ENCODE measurements at places on chromosomes 2 and 18.
A peak's percentile ranks its signal among the peaks of the same experiment; 100 is the strongest.

DNA sequence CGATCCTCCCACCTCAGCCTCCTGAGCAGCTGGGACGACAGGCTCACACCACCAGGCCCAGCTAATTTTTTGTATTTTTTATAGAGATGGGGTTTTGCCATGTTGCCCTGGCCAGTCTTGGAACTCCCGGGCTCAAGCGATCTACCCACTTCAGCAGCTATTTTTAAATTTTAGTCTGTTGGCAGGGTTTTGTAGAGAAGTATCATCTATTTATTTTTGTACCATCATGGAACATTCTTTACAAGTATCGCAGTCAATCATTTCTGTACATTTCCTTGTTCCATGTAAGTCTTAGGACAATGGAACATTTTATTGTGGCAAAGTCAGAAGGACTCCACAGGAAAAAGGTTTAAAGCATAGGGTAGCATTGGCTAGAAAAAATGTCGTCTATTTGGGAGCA lies 94.6 kb downstream of the UGGT1 start:
- DNase-seq: no peak

GRCh38 chr2:1874950-1875349 lies 130.6 kb upstream of the PXDN start:
- no peak for DNase-seq

DNA sequence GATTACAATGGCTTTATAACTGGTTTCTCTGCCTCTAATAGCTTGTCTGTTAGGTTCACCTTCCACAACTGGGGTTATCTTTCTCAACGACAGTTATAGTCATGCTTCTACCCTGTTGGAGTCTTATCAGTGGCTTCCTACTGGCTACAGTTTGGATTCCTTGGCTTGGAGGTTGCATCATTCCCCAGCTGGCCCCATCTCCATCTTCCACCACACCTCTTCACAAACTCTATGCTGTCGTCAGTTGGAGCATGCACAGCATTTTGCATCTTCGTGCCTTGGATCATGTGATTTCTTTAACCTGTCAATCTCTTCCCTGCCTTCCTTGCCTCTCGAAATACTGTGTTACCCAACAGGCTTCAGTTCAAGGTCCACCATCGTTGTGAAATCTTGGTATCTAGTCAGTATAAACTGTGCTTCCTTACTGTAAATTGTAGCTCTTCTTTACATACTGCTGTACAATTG lies 316.3 kb upstream of the CXCR4 start:
- no peak for DNase-seq

- DNase-seq: no peak
These were observed 124.8 kb upstream of the NYAP2 start for GRCh38 chr2:225274751-225275150.

GRCh38 chr18:55289775-55290174 lies 298.2 kb downstream of the TCF4 start:
- no peak for DNase-seq

DNA sequence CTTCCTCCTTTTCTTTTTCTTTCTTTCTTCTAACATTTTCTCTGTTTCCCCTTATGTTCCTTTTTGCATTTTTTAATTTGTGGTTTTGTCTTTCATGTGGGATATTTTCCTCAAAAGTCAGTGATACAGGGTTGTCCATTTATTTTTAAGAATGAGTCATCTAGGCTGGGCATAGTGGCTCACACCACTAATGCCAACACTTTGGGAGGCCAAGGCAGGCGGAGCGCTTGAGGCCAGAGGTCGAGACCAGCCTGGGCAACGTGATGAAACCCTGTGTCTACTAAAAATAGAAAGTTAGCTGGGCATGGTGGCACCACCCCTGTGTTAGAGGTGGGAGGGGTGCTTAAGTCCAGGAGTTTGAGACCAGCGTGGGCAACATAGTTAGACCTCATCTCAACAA lies 35.8 kb downstream of the KATNAL2 start:
- DNase-seq: no peak

GRCh38 chr2:211157856-211158463 lies 601.6 kb downstream of the CPS1 start:
- DNase-seq: peak; percentile 52

GRCh38 chr18:48777026-48777743 lies 173.6 kb downstream of the SMAD7 start:
- DNase-seq: peak; percentile 66

DNA sequence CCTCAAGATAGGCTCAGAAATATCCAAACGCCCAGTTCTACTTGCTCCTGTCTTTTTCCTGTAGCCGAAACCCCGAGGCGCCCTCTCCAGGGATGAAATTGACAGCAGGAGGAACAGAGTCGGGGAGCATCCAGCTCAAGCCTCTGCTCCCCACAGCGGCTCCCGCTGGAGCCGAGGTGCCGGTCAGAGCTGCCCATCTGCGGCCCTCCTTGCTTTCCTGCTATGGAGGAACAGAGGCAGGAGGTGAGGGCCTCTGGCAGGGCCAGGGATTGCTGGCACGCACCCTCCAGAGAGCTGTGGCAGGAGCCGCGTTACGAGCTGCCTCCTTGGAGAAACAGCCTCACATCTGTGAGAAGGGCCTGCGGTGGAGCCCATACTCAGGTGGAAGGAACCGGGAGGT lies 172.1 kb downstream of the RNF144A start:
- no peak for DNase-seq

- peak; percentile 1 for DNase-seq
These were observed 678.0 kb downstream of the EPHA4 start for GRCh38 chr2:220894069-220894468.

- DNase-seq: no peak
These were observed 22.7 kb downstream of the IAH1 start for GRCh38 chr2:9497017-9497416.

- DNase-seq: no peak
These were observed 23.1 kb downstream of the SERPINB11 start for GRCh38 chr18:63725682-63726480.

DNA sequence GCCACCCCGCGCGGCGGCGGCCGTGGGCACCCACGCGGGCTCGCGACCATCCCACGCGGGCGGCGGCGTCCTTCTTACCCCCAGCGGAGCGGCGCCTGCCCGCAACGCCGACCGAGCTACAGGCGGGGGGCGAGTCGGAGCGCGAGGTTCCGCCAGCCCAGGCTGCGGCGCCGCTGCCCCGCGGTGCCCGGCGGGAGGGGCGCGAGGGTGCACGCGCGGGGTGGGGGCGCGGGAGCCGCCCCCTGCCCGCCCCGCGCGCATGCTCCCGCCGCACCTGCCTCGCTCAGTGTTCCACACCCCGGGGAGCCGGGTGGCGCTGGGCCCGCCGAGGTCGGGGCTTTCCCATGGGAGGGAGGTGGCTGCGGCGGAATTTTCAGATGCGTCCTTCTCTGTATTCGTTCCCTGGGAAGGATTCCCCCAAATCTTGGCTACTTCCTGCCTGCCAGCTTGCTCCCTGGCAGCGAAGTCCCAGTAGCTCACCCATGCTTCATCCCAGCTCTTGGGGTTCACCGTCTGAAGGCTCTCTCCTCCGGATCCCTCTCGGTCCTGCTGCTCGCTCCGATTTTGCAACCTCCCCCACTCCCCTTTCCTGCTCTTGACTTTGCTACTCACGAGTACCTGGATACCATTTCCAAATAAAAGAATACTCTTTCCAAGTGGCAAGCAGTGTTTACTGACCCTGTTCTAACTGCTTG lies at the start of gene L3MBTL4:
L3MBTL4 (minus strand) TSS at position 189 of the 695 bp plus-strand sequence. CDS start 103,286 bp downstream, outside the sequence.
- DNase-seq: no peak
